ENCODE measurements at places on chromosomes 12 and 14.

DNA sequence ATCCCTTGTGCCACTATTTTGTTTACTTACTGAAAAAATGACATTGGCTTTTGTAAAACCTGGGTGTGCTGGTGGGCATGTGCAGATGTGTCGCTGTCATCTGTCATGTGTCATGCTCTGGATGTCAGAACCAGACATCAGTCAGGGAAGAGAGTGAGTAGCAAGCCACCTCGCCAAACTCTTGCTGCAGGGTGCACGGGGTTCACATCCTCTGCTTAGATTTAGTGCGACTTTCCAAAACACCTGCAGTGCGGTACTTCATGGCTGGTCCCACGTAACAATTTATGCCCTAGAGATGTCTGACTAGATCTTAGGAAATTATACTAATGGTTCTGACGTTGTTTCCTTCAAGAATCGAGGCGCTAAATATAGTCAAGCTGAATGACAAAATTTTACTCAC lies 106.7 kb downstream of the CRADD start:
- DNase-seq, result no peak

DNA sequence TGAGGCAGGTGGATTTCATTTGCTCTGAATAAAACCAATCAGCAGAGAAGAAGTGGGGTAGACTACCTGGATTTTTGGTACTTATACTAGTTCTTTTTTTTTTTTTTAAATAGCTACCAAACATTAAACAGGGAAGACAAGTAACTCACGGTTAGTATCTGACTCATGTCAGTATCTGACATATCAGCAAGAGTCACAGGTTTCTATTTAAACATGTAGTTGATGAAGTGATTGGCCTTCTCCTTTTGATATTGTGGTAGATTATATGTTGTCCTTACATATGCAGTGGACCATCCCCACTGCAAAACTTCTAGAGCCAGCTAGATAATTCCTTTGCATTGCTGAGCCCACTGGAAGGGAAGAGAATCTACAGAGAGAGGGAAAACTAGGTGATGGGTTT lies 208.0 kb downstream of the ANO6 start:
- DNase-seq, result no peak

DNA sequence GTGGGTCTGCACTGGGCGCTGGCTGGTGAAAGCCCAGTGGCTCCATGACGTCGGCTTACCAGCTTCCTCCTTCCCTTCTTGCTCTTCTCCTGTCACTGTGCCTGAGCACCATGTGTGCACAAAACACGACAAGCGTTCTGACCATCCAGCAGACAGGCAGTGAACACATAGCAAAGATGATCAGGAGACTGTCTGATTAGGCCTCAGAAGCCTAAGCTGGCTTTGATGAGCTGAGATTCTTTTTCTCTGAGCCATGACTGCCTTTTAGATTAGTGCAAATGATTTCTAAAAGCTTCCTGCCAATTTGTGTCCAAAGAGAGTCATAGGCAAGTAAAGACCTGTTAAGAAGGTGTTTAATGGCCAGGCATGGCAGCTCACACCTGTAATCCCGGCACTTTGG lies 83.1 kb downstream of the AACS start:
- no peak for DNase-seq

DNA sequence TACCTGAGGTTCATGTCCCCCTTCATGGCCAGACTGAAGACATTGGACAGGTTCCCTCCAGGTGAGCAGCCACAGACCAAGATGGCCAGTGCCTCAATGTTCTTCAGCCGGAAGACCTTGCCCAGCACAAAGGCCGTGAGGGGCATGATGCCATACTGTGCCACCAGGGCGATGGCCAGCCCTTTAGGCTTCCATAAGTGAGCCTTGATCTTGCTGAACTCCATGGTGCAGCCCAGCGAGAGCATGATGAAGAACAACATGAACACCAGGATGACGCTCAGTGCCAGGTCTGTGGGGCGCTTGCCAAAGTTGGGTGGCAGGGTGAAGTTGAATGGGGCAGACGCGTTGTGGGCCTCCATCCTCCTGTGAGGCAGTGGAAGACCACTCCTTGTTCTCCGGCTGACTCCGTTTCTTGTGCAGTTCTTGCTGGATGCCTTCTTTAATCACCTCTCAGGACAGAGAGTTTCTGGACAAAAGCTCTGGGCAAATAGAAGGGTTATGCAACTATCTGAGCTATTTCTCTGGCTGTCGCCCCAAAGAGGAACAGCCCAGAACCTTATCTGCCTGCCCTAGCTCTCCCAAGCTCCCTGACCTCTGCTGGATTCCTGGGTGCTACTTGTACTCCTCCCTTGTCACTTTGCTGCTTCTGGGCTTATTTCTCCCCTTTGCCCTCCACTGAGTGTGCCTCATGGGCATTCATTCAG lies at the start of gene SLC10A1:
TSS of gene SLC10A1 (minus strand) at position 445 of the 704 bp plus-strand sequence. CDS start at position 359, 86 bp downstream.
- DNase-seq, result no peak
